ENCODE measurements at places on chromosomes 2 and 18.

DNA sequence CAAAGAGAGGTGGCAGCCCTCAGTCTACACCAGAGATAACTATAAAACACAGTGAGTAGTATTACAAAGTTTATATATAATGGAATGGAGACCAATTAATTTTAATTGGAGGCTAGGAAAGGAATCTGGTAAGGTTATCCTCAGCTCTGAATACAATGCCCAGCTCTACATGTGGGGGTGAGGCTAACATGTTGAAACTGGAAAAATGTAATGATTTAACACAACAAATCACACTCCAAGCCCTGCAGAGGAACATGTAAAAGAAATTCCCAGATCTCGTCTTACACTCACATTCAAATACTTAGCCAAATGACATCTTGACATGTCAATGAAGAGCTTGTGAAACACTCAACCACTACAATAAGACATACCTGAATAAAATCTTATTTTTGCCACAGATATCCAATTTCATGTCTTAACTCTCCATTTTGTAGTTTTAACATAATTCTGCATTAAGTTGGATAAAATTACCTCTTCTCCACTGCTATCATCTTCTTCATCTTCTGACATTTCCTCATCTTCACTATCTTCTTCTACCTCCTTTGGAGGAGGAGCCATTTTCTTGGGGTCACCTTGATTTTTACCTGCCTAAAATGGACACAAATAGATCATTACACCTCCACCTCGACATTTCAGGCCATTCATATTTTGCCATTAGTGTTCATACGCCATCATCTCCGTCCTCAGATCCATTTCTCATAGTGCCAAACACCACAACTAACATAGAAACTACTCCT is 1.4 kb downstream of the NCL start:
- no peak for DNase-seq

DNA sequence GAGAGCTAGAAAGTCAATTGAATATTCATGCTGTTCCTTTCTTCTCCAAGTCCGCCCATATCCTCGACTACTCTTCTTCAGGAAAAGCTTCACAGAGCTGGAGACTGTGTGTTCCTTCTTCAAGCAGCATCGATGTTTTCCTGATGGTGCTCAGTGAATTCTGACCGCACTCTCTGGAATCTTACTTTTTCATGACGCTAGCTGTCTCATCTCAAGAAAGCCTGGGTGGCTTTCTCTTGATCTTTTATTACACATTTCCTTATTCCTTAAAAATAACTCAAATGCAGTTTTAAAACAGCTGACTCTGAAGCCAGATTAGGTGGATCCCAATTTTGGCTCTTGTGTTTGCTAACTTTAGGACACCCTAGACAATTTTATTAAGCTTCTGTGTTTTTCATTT is 1245.1 kb upstream of the LRRTM1 start:
- no peak for DNase-seq

DNA sequence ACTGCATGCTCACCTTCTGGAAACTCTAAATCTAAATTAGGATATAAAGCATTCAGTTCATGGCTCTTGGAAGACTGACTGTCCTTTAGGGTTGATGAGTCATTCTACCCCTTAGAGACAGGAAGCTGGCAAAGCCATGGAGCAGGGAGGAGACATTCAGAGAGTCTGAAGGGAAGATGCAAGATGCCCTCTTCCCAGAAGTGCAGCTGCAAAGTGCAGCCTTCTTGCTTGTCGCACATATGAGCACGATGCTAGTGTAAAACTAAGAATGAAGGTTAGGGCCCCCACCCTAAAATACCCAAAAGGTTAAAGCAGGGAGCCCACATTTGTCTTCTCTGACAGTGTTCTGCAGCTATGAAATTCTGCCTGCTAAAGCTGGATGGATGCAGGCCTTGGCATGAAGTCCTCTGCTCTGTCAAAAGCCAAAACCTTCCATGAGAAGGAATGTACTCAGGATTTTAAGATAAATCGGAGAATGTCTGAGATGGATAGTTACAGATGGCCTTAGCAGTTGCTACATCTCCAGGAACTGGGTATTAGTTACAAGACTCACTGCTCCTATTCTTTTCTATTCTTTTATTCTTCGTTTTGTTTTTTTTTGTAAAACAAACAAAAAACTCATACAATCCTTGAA is 89.7 kb downstream of the POLE4 start:
- DNase-seq: no peak

- DNase-seq: no peak
Measured at GRCh38 chr18:46518438-46518837, 138.6 kb downstream of the LOXHD1 start.

DNA sequence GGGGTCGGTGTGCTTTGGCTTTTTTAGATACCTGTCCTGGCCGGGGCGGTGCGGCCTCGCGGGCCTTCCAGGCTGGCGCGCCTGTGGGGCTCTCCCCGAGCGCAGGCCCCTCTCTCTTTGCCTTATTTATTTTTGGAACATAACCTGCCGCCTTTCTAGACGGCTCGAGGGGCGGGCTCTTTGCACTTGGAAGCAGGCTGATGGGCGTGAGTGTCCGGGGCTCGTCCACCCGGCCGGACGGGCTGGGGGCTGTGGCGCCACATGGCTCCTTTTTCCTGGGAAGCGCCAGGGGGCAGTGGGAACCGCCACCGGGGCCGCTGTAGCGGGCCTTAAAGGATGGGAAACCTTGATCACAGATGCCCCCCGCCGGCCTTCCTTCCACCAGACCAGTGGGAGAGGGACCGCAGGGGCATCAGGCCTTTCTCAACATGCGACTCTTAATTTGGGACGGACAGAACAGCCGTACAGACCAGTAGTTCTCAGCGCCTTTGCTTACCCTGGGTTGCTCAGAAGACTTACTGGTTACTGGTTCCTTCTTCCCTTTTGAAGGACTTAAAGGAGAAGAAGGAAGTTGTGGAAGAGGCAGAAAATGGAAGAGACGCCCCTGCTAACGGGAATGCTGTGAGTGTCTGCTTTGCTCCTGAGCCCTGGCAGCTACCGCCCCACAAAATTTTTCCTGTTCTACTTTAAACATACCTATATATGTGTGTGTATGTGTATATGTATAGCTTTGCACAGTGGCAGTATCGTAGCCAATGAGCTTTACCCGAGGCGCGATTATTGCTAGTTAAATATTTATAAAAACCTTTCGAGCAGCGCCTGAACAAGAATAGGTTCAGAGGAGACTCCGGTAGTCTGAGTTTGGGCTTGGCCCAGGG is 2.7 kb downstream of the PTMA start:
- DNase-seq: no peak

DNA sequence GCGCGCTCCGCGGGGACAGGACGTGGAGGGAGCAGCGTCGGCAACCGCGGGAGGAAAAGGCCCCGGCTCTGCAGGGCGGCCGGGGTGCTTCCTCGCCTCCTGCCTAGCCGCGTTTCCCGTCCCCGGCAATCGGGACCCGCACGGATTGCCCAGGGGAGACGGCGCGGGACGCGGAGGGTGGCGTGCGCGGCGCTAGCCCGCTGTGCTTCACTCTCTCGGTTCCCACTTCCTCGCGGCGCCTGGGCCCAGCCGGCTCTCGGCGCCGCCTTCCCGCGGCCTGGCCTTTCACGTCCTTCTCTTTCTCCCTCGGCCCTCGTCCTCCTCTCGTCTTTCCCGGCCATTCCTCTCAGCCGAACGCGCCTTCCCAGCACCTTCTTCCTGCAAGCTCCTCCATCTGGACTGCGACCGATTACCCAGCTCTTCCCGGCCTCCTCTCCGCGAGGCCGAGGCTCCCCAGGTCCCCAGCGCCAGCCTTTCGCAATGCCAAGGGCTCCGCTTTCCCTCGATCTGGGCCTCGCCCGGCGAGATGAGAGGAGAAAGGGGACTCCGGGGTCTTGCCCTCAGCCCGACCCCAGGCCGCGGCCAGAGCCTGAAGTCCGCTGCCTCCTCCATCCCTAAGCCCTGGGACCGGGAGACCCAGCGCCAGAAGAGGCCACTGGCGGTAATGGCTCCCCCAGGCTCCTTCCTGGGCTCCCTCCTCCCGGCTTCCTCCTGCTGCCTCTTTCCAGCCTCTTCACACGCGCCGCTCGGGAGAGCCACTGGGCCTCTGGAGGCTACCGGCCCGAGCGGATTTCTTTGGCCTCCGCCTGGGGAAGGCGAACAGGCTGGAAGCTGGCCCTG is 34.3 kb upstream of the ATP6V1B1 start:
- DNase-seq: no peak

DNA sequence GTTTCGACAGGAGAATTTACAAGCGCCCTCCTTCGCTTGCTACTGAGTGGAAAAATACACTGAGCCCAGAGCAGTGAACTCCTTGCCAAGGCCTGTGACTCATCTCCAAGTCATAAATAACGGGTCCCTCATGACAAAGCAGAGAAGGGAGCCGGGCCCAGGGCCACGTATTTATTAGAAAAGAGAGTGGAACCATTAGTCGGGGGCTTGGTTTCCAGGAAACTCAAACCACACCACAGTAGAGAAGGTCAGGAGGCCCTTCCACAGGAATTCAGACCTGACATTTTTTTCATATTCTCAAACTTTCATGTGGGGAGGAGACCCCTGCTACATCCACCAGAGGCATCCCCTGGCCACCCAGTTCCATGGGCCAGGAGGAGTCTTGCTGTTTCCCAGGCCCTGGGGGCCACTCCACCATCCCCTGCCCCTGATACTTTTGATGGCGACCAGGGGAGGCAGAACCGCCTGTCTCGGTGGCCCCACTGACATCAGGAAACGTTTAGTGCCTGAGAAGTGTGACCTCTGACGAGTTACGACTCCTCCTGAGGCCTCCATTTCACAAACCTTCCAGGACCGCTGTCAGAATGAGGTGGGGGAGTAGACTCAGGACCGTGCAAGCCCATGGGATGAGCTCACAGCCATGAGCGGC is 289.7 kb downstream of the DYSF start:
- DNase-seq: peak; percentile 79

DNA sequence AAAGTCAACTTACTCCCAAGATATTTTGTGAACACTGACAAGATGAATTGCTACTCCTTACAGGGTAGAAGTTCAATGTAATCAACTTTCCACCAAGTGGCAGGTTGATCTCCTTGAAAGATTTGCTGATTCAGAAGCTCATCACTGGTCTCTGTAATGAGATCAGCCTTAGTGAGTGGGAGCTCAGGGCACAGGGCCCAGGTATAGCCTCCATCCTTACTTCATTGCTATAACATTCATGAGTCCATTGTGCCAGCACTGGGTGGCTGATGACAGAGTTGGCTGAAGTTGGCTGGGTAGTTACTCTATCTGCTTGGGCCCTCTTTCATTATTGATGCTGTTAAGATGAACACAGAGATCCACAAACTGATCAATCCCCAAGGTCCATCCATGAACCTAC is 379.0 kb downstream of the IRS1 start:
- no peak for DNase-seq

DNA sequence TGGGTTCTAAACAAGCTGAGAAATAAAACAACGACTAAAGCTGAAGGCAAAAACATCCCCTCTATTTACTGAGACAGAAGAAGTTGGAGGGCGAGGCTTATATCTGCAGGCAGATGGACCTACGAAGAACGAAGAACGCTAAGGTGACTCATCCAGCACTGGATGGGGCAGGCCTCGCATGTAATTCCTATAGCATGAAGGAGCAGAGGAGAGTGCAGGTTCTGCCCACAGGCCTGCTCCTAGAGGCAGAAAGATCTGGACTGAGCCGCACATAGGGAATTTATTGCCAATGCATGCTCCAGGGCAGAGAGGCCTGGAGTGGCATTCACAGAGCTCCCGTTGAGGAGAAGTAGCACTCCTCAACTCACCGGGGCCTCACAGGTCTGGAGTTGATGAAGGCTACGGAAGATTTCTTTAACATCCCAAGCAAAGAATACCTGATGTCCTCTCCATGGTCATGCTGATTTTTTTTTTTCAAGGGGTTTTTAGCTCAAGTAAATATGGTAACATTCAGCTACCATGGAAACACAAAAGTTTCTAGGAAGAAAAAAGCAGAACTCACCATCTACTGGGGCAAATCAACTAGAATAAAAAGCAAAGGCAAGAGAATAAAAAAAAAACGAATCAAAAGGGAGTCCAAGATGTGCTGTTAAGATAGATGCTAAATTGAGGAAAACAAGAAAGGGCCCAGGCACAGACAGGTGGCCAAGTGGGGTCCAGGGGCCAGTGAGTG is 10.4 kb upstream of the METTL21A start:
- DNase-seq: no peak

- no peak for DNase-seq
Measured at GRCh38 chr2:15159206-15159605, 401.9 kb downstream of the NBAS start.

GRCh38 chr2:12057436-12058166 is 311.2 kb downstream of the LPIN1 start:
- DNase-seq: no peak

DNA sequence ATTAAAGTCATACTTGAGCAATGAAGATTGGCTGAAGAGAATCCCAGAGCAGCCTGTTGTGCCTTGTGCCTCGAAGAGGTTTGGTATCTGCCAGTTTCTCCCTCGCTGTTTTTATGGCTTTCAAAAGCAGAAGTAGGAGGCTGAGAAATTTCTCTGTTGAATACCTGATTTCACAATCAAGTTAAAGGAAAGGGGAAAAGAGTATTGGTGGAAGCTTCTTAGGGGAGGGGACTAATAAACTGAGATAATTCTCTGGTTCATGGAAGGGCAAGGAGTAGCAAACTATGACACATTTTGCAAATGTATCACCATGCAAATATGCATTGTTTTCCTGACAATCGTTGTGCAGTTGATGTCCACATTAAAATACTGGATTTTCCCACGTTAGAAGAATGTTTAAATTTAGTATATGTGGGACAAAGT is at the start of gene IL1B:
Gene IL1B, minus strand, starts transcription at position 85 of the 423 bp plus-strand sequence. CDS start 550 bp downstream, outside the sequence.
- peak; percentile 77 for DNase-seq

Data from non-pigmented ciliary epithelial cell (primary cell).